Camera-type eye (tissue), 1 donor: ENCODE measurements at places on chromosomes 6 and 20. TPM values are rescaled to one million over a fixed set of nuclear protein-coding genes. Genes with fewer than 3 reads are reported as not detected.

NOTCH4 gene
- 13.6 TPM for total RNA-seq

TAB2 gene
- total RNA-seq: 70.0 TPM

GCNT2 gene
- total RNA-seq: 34.2 TPM

LST1 gene
- 11.2 TPM for total RNA-seq

PRKN gene
- total RNA-seq: 19.5 TPM

SYS1 gene
- 32.8 TPM for total RNA-seq

RSPH4A gene
- total RNA-seq: 2.8 TPM

EGFL8 gene
- total RNA-seq: 21.4 TPM

TFEB gene
- total RNA-seq: 9.2 TPM
